ENCODE measurements at places on chromosomes 5 and 9.

DNA sequence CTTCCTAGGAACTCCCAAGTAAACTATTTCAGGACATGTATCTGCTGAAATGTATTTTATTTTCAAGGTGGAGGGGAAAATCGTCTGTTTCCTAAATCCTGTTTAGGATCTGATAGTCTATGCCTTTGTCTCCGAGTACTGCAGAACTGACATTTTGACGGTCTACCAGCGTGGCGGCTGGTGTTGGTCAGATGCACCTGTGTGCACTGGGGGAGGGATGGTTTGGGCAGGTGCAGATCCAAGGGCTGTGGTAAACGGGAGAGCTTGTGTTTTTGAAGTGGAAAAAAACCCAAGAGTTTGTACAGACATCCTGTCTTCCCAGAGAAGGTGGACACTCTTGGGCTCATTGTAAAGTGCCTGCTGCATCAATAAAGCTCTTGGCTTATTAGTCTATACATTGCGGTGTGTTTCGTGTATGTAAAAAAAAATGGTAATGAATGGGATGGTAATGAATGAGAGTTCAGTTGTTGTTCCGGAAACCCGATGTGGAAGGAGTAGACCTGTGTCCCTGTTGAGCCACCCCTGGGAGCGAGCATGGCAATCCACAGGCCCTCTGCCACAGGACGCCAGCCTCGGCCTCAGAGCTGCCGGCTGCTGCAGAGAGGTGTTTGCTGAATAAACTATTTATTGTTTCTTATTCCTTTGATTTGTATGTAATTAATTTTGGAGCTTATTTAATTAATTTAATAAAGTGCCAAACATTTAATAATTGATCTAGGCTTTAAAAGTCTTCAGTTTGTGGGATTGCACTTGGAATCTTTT, 15.3 kb downstream of the ARPC5L start:
- no peak for ATAC-seq

DNA sequence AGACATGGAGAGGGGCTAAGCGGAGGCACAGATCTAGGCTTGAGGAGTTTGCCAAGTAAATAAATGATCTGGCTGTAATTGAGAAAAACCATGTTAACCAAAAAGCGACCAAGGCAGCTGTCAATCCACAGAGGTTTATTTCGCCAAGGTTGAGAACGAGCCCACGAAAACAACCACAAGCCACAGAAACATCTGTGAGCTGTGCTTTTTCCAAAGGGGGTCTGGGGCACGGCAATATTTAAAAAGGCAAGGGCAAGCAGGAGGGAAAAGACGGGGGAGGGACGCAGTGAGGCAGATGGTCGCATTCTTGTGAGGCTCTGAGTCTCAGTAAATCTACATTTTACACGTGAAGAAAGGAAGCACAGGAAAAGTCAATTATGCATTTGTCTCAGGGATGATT, 25.4 kb downstream of the CCT5 start:
- no peak for ATAC-seq

GRCh38 chr9:94867842-94868312, 141.4 kb downstream of the AOPEP start:
- no peak for ATAC-seq

GRCh38 chr5:116479776-116480675, 94.6 kb downstream of the SEMA6A start:
- ATAC-seq: no peak

- no peak for ATAC-seq
Measured at GRCh38 chr5:165631235-165631634, 2125.8 kb downstream of the MAT2B start.
